ENCODE measurements at places on chromosomes 16 and 17.
A peak's percentile ranks its signal among the peaks of the same experiment; 100 is the strongest.

GRCh38 chr16:9630985-9631384, 539.5 kb downstream of the HAPSTR1 start:
- DNase-seq: no peak

- no peak for DNase-seq
Measured at GRCh38 chr17:62717889-62718288, 90.2 kb downstream of the MARCHF10 start.

DNA sequence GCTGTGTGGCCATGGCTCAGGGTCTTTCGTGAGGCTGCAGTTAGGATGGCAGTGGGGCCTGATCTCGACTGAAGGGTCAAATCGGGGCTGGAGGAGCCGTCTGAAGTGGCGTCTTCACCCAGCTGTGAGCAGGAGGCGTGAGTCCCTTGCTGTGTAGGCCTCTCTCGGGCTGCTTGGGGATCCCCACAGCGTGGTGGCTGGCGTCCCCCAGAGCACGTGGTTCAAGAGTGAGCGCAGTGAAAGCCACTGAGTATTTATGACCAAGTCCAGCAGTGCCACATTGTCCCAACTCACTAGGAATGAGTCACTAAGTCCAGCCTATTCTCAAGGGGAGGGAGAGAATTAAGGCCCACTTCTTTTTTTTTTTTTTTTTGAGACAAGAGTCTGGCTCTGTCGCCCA, 11.7 kb upstream of the TCF25 start:
- DNase-seq: no peak

- DNase-seq: no peak
Measured at GRCh38 chr16:86495357-86495701, 15.0 kb upstream of the FOXF1 start.

DNA sequence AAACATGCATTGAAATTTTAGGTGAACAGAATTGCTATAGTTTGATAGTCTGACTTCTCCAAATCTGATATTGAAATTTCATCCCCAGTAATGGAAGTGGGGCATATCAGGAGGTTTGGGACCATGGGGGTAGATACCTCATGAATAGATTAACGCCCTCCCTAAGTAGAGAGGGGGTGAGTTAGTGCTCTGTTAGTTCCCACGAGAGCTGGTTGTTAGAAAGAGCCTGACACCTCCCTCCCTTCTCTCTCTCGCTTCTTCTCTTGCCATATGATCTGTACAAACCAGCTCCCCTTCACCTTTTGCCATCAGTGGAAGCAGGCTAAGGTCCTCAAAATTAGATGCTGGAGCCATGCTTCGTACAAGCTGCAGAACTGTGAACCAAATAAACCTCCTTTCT, 78.8 kb downstream of the BRIP1 start:
- DNase-seq: no peak

DNA sequence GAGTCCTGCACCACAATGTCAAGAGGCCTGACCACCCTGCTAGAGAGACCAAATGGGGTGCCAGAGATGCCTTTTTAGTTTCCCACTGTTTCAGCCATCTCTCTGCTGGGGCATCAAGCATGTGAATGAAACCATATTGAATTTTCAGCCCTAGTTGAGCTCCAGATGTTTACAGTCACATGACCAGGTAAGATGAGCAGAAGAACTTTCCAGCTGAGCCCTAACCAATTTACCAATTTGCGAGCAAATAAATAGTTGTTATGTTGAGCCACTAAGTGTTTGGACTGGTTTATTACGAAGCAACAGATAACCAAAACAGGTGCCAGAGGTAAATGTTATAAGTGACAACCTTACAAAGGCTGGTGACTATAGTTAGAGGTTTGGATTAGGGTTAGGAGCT, 209.1 kb upstream of the CCL2 start:
- no peak for DNase-seq

DNA sequence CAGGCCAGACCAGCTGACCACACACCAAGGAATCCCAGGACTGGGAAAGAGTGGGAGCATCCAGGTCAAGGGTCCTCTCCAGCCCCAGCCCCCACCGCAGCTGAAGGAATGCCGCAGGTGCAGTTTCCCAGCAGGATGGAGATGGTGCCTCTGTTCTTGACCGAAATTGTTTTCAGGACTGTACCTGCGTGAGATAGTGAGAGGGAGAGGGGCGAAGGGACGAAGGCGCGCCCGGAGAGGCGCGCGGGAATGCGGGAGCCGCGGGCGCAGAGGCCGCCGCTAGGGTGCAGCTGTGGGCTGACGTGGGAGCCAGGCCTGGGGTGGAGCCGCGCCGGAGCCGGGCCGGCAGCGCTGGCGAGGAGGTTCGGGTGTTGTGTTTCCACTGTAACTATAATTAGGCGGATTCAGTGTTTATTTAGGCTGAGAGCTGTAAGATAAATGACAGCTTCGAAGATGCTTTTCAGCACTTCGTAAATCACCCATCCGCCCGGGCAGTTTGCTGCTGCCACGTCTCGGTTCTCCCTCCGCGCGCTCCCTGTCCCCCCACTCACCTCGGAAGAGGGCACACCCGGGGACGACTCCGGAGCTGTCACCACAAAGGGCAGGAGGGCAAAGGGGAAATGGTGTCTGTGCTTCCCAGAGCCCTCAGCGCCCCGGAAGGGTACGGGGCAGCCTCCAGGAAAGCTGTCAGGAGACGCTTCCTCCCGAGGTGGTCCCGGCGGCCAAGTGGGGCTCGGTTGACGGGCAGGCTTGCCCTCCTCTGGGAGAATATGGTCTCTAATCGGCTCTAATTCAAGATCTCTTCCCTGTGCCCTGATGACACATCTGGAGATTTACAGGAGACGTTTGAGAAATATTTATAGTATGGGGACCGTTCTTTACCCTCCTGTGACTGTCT, 38.2 kb downstream of the HOXB1 start:
- DNase-seq: peak; percentile 81

- no peak for DNase-seq
Measured at GRCh38 chr16:89620406-89620841, 7.0 kb downstream of the DPEP1 start.

GRCh38 chr17:9028202-9028987, 7.1 kb downstream of the NTN1 start:
- no peak for DNase-seq

DNA sequence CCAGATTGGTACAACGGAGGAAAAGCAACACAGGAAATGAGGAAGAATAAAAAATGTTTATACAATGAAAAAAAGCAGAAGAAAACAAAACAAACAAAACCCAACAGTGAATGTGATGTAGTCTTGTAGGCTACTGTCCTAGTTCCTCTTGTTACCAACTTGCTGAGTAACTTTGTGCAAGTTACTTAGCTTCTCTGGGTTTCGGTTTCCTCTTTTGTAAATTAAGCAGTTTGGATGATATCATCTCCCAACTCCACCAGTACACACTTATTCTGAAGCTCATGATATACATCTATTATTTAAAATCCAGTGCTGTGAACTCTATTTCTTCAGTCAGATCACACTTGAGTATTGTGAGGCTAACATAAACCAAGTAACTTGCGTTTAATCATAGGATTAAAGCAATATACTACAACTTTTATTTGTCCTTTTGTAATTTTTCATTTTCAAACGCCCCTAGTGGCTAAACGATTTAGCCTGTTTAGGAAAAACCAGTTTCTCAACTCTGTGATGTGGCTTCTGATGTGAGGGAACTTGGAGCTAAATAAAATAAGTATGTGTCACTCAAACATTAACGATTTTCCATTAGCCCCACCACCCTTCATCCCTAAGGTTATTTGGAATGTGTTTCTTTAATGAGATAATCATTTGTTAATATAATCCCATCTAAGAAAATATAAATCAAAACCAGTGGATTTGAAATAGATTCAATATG, 1.4 kb upstream of the UNK start:
- peak; percentile 30 for DNase-seq

GRCh38 chr17:7141824-7142223, 27.2 kb upstream of the ASGR2 start:
- no peak for DNase-seq

DNA sequence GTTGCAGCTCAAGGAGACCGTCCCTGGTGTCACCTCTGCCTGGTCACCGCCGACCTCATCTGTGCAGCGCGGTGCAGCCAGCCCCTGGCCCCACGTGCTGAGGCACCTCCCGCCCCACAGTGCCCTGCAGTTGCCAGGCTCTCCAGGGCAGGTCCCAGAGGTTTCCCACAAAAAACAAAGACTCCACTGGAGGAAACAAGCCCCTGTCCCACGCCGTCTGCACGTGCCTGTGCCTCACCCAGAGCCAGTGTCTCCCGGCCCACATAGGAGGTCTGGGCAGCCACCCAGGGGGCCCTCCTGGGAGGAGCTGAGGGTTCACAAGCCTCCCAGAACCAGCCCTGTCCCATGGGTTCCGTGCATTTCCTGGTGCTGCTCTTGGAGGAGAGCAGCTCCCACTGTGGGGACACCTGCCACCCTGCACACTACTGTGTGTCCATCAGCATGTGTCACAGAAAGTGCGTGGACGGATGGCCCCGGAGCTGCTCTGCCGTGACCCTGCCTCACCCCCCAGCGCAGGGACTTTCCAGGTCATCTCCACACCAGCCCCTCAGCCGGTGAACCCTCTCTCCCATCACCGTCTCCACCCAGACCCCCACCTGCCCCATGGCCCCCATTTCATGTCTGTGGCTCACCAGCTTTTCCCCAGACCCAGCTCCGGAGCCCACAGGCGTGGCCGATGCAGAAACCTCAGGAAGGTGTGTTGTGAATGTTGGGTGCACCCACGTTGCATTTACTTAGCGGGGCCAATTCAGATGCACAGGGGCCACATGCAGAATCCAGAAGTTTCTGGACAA, 17.0 kb upstream of the CDH15 start:
- no peak for DNase-seq

DNA sequence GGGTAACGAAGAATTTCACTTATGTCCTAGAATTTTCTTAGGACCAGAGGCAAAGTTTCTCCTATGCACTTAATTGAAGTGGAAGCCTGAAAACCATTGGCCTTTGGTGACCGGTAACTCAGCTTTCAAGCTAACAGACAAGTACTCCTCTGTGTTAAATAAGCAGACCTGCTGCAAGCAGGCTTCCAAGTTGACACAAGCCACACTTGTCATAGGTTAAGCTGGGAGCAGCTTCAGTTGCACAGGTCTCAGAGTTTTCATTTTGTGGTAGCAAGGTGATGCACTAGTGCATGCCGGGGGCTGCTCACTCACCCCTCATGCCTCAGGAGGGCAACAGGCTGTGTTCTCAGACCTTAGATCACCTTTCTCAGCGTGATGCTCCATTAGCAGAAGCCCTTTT, 399.9 kb downstream of the UTP18 start:
- DNase-seq: no peak

GRCh38 chr17:44112284-44113280, 10.9 kb downstream of the HDAC5 start:
- no peak for DNase-seq

DNA sequence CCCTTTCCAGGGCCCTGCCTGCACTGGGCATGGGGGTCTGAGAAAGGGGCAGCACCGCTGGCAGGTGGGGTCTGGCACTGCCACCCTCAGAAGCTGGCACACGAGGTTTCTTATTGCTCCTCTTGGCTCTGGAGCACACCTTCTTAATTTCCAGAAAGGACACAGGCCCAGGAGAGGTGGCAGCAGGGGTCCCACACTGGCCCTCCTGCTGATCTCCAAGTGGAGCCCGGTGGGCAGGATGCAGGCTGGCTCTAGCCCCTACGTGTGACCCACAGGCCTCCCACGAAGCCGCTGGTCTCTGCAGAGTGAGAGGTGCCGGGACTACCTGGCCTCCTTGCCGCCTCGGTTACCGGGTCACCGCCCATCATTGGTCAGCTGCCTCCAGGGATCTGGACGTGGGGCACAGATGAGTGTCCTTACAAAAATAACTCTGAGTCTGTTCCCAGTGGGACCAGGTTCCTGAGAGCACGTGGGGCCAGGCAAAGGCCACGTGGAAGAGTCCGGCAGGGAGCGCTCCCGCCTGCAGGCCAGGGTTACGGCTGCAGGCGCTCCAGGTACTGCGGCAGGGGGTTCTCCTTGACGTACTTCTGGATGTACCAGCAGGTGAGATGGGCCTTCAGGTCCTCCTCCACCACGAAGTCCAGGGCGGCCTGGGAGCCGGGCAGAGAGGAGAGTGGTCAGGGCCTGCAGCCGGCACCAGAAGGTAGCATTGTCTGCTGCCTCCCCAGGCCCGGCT, 10.3 kb downstream of the NATD1 start:
- no peak for DNase-seq

GRCh38 chr16:10619271-10619849, 39.0 kb upstream of the EMP2 start:
- DNase-seq: peak; percentile 75

DNA sequence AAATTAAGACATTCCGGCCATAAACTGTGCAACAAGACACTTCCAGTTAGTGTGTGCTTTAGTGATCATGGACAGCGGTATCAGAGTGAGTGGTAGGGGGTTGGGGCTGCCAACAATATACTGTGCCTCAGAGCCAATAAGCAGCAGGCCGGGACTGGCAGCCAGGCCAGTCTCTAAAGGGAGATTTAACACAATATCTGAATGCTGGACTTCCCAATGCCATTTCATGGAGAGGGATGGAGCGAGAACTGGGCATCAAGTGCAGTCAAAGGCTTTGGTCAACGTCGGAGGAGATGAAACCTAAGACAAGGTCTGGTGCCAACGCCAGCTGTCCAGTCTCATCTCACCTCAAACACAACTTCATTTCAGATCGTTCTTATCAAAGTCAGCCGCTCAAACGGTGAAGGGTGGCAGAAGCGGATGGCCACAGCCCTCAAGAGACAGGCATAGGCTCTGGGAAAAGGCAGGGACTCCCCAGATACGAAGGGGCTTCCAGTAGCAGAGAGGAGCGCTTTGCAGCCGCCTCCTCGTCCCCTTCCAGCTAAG, 935 bp downstream of the USP32 start:
- peak; percentile 77 for DNase-seq

GRCh38 chr17:73182616-73183310, 10.1 kb upstream of the COG1 start:
- DNase-seq: peak; percentile 62

- peak; percentile 51 for DNase-seq
Measured at GRCh38 chr17:80948976-80949450, 42.6 kb upstream of the CHMP6 start.

DNA sequence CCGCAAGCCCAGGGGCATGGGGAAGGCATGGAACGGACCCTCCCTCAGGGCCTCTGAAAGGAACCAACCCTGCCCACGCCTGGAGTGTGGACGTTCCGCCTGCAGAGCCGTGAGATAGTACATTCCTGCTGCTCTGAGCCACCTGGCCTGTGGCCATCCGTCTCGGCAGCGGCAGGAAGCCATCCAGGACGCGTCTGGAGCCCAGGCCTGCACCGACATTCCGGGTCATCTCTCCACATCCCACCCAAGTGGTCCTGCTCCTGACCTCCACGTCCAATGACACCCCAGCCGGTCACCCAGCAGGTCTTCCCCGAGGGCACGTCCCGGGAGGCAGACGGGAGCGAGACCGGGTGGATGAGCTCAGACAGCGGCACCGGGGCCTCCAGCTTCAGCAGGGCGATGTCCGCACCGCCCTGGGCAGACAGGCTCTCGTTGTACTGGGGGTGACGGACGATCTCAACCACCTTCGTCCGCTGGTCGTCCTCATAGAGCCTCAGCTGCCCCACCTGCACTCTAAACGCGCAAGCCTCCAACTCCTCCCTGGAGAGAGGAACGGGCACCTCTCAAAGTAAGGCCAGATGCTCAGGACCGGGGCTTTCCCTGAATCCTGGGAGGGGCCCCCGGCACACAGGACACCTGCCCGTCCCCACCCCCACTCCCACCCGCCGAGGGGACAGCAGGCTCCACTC, 21.3 kb upstream of the UBE2I start:
- no peak for DNase-seq

- no peak for DNase-seq
Measured at GRCh38 chr17:73301369-73301768, 10.4 kb downstream of the CDC42EP4 start.

- peak; percentile 90 for DNase-seq
Measured at GRCh38 chr17:47802341-47803022, 19.1 kb downstream of the OSBPL7 start.

GRCh38 chr17:9071016-9071415, 49.7 kb downstream of the NTN1 start:
- no peak for DNase-seq

- DNase-seq: no peak
Measured at GRCh38 chr16:78552106-78552675, 452.7 kb downstream of the WWOX start.

All from SK-N-SH (cell line).